ENCODE measurements at places on chromosomes 2 and 18.

GRCh38 chr2:174682007-174682577 is 82.2 kb downstream of the CHRNA1 start:
- no peak for DNase-seq

- DNase-seq = no peak
Measured at GRCh38 chr2:146652311-146652710, 1192.5 kb upstream of the ACVR2A start.

DNA sequence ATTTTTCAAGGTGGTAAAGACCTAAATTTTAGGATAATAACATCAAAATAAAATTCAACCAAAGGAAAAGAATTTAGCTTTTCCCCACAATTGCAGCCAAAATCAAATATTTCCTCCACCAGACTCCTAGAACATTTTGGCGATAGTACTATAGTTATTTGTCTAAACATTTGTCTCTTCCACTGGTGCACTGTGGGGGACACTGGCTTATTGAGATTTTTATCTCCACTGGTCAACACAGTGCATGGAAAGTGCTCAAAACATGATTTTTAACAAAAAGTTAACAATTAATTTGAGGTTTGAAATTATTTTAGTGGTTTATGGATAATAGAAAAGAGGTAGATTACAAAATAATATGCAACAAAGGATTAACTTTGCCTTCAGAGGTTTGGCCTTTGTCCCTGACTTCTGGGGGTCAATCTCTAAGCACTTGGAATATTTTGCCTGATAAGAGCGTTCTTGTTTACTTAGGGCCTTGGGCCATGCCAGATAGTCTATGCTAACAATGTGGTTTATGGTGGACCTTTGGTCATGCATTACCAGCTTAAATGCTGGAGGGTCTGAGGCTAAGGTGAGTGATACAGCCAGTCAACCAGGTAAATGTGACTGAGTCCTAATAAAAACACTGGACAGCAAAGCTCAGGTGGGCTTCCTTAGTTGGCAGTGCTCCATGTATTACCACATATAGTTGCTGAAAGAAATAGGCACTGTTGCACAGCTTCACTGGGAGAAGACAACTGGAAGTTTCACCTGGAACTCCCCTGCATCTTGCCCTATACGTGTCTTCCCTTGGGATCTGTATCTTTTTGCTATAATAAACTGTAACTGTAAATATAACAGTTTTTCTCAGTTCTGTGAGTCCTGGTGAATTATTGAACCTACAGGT is 67.2 kb upstream of the SATB2 start:
- no peak for DNase-seq

GRCh38 chr18:42141439-42141838 is 186.4 kb downstream of the PIK3C3 start:
- DNase-seq = no peak

DNA sequence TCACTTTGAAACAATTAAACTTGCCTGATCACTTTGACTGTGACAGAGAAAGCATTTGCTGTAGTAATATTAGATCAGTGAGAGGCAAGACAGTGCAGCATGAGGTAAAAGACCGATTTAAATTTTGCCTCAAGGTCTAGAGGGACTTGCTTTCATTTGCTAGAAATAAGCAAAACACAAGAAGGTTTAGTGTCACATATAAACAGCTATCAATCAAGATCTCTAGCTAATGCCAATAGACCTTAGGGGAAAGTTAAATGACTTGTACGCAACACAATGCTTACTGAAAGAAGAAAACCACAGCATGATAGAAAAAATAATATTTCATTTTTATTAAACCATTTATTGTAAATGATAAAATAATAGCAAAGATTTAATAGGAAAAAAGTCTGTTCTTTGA is 113.5 kb downstream of the DSC3 start:
- no peak for DNase-seq

GRCh38 chr18:28003451-28003850 is 173.5 kb downstream of the CDH2 start:
- DNase-seq = no peak
